ENCODE measurements at places on chromosomes 16 and 17.

DNA sequence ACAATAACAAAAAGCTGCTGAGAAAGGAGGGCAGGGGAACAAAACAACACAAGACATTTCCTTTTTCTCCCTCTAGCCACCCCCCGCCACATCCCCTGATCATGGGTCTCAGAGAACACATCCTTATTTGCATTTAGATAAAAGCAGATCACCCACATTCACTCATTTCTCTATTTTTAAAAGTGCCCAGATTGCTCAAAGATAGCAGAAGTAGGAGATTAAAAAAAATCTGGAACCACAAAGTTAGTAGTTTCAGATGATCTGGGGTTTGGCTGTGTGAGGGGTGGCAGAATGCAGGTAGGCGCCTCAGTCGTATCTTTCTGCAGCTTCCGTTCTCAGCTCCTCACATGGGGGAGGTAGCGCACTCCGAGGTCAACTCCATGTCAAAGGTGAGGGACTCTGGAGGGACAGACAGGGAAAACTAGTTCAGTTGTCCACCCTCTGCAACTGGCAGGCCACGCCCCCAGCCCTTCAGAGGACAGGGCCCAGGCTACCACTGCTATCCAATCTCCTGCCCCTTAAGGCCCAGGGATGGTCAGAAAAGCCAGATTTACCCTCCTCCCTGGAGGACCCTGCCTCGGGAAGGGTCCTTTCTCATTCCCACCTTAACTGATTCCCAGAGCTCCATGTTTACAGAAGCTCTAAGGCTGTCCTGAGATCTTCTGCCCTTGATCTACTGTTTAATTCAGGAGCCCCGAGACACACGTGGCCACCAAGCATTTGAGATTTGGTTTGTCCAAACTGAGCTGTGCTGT lies 27.3 kb downstream of the STAT5A start:
- no peak for DNase-seq

- no peak for DNase-seq
Observed at GRCh38 chr16:23407436-23408127, 45.4 kb downstream of the COG7 start.

- DNase-seq, result no peak
Observed at GRCh38 chr16:85171004-85171758, 58.9 kb upstream of the CIBAR2 start.

DNA sequence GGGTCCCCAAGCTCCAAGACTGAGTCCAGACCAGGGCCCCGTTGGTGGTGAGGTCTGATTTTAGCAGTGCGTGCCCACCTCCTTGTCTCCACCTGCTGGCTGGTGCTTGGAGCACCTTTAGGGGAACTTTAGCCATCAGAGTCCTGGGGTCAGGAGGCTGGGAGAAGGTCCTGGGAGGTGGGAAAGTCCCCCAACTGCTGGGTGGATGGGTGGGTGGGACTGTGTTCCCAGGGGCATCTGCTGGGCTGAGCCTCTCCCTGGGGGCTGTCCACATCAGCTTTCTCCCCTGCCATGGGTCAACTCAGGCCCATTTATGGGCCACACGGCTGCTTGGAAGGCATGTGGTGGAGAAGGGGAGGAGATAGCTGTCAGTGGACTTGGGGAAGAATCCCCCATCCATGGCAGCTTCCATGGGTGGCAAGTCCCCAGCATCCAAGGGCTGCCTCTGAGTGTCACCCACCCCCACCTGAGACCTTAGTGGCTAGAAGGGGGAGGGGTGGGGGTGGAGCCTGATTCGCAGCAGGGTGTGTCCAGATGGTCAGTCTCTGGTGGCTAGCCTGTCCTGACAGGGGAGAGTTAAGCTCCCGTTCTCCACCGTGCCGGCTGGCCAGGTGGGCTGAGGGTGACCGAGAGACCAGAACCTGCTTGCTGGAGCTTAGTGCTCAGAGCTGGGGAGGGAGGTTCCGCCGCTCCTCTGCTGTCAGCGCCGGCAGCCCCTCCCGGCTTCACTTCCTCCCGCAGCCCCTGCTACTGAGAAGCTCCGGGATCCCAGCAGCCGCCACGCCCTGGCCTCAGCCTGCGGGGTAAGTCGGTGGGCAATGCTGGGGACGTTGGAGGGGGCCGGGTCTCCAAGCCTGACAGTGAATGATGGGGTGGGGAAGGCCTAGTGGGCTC lies at the start of gene TRPV2:
Gene TRPV2, plus strand, starts transcription at position 541 of the 894 bp plus-strand sequence. CDS start 2,098 bp downstream, outside the sequence.
- no peak for DNase-seq

- DNase-seq, result no peak
Observed at GRCh38 chr16:87621976-87622713, 19.8 kb downstream of the JPH3 start.

Data from HAP-1 (cell line).